ENCODE measurements at places on chromosomes 1 and 21.
A peak's percentile ranks its signal among the peaks of the same experiment; 100 is the strongest.

DNA sequence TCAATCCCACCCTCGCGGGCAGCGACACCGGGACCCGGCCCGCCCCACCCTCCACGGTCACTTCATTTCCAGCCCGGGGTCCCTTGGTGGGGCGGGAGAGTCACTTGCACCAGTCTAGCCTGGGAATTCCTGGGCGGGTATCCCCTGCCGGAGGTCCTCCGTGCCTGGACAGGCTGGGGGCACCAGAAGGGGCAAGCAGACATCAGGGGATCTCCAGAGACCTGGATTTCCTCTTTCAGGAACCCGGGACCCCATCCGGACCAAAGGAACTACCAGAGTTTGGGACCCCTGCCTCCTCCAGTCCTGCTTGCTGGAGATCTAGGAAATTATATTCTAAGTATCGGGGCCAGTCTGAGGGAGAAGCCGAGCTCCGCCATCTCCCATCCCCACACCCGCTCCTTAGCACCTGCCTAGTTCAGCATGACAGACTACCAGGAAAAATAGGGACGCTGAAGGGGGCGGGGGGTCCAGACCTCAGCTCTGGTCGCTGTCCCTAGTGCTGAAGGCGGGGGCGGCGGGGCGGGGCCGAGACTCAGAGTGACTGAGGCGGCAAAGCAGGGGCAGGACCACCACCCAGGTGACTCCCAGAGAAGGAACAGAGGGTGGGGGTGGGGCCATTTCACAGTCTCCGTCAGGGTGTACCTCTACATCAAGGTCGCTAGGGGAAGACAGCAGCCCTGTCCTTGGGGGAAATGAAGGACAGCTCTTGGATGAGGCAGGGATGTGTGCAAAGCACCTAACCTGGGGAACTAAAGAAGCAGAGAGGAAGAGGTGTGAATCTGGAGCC lies 832 bp downstream of the HCN3 start:
- DNase-seq, result no peak

GRCh38 chr1:18410407-18410806 lies 70.3 kb upstream of the KLHDC7A start:
- no peak for DNase-seq

- no peak for DNase-seq
Measured at GRCh38 chr21:26042181-26042876, 128.2 kb downstream of the APP start.

- no peak for DNase-seq
Measured at GRCh38 chr1:1315435-1315954, 7.1 kb downstream of the PUSL1 start.

DNA sequence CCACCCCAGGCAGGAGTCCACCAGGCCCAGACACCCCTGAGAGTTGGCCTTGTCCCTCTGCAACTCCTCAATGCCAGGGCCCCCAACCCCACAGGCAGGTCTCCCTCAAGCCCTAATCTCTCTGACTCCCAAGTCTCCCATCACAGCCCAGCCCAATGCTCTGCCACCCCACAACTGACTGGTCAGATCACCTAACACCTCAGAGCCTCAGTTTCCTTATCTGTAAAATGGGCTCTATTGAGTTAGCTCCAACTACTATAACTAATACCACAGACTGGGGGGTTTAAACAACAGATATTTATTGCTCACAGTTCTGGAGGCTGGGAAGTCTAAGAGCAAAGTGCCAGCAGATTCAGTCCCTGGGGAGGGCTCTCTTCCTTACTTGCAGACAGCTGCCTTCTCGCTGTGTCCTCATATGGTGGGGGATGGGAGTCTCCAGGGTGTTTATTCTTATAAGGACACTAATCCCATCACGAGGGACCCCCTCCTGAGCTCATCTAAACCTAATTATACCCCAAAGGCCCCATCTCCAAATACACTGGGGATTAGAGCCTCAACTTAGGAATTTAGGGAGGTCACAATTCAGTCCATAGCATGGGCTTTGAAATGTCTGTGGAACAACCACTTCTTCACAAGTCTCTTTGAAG lies 34.9 kb upstream of the ZC3H12A start:
- no peak for DNase-seq

- DNase-seq, result no peak
Measured at GRCh38 chr1:184826001-184826400, 71.3 kb upstream of the EDEM3 start.

- DNase-seq, result no peak
Measured at GRCh38 chr1:84869720-84870119, 23.3 kb downstream of the LPAR3 start.

DNA sequence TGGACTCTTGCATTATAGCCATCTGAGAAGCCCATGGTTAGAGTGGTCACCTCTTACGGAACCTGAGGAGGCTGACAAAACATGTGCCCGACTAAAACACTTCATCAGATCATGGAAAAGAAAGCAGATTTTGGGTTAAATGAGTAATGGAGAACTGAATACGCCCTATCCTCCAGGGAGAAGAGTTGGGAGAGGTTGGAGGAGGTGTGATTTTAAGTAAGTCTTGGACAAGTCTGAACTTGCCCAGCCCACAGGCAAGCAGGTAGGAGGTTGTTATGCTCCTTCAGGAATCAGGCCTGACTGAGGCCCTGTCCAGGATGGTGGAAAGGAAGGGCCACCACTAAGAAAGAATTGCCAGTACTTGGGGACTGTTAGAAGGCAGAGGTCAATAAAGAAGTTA lies 255.8 kb downstream of the TGFB2 start:
- no peak for DNase-seq

DNA sequence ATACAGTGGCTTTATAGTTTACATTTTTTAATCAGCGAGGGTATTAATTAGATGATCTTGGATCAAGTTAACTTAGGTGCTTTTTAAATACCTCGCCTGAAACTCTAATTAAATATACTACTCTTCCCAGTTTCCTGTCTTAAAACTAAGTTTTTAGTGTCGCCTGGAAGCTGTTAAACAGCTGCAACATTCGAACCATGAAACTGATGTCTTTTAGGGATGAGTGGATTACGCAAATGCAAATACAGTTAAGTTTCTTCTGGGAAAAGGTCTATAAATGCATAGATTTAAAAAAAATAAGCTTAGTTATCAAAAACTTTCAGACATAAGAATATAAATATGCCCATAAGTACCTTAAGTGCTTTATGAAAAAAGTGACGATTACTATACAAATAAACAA lies 228.3 kb downstream of the PTPRC start:
- no peak for DNase-seq

GRCh38 chr1:177238967-177239366 lies 68.2 kb downstream of the BRINP2 start:
- no peak for DNase-seq

GRCh38 chr1:153608742-153609584 lies 4.0 kb downstream of the S100A16 start:
- DNase-seq, result peak; percentile 34

DNA sequence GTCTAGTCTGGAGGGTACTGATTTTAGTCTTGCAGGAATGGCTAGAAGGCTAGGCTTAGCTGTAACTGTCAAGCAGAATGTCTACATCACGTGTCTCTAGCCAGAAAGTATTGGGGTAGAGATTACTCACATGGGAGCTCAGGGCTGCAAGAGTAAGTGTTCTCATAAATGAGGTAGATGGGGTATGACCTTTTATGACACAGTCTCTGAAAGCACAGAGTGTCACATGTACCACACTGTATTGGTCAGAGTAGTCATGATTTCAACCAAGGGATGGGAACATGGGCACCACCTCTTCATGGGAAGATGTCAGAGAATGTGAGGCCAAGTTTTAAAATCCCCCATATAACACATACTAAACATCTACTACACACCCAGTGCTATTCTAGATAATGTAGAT lies 2.9 kb downstream of the FYB2 start:
- DNase-seq, result no peak

DNA sequence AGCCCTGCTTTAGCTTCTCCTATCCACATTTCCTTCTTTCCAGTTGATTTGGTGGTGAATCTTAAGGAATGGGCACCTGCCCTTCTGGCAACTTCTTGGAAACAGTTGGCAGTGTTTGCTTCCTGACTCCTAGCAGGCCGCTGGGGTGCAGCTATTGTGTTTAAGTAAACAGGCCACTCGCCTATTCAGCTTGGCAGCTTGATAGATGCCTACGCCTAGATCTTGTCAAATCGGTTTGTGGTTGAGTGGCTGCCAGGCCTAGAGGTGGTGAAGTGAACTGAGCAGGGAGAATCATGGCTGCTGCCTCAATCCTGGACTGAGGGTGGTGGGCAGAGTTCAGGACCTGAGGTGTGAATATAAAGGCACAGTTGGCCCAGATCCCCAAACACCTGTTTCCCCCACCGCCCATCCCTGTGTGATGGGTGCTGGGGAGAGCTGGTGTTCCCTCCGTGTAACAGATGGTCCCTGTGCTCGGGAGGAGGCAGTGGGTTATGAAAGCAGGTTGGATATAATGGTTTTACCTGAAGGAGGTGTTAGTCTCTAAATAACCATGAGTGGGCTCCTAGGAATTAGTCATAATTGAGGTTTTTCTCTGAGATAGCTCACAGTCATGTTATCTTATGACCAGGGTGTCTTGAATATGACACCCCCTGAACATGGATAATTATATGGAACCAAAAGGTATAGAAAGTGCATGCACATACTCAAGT lies 940 bp upstream of the PLA2G2C start:
- DNase-seq, result peak; percentile 29

GRCh38 chr1:181202986-181203555 lies 114.6 kb downstream of the IER5 start:
- DNase-seq, result no peak

Measured in anterior cingulate cortex (tissue), 58 donors.